Activated CD8-positive, alpha-beta memory T cell treated with anti-CD3 and anti-CD28 coated beads for 4 hours (primary cell): ENCODE measurements at places on chromosomes 2 and 18.

GRCh38 chr2:189870381-189871085 lies 86.3 kb downstream of the PMS1 start:
- DNase-seq: no peak

DNA sequence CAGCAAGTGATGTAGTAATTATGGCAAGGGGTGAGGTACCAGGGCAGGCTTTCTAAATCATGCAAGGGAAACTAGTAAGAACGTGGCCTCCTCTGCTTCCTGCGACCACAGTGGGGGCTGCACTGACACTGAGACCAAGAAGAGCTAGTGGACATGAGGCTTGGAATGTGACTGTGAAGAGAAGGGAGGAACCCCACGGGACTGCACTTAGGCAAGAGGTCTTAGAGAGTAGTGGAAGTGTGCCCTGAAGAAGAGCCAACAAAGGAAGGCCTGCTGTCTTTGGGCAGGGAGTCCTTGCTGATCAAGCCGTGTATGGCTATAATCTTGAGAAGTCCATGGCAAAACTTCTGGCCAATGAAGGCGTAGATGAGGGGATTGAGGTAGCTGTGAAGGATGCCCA lies 8.9 kb upstream of the RUFY4 start:
- DNase-seq: no peak

- DNase-seq: no peak
Observed at GRCh38 chr2:214293593-214293992, 117.3 kb upstream of the VWC2L start.

- no peak for DNase-seq
Observed at GRCh38 chr2:134934150-134934549, 15.5 kb downstream of the CCNT2 start.

DNA sequence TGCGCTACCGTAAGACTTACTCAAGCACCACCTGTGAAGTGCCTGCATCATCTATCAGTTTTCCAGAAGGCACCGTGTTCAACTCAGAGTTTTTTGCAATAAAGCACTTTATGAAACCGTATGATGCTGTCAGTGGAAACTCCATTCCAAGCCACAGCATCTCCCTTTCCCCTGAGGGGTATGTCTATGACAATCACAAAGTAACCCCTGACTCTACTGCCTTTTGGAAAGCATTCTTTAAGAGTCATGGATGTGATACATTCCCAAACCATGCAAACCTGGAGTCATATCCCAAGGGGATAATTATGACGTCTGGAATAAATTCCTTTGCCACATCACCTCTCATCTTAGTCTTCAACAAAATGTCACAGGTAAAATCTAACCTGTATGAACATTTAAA lies 39.2 kb downstream of the UNC50 start:
- no peak for DNase-seq

GRCh38 chr2:204331180-204331579 lies 214.1 kb upstream of the PARD3B start:
- no peak for DNase-seq

DNA sequence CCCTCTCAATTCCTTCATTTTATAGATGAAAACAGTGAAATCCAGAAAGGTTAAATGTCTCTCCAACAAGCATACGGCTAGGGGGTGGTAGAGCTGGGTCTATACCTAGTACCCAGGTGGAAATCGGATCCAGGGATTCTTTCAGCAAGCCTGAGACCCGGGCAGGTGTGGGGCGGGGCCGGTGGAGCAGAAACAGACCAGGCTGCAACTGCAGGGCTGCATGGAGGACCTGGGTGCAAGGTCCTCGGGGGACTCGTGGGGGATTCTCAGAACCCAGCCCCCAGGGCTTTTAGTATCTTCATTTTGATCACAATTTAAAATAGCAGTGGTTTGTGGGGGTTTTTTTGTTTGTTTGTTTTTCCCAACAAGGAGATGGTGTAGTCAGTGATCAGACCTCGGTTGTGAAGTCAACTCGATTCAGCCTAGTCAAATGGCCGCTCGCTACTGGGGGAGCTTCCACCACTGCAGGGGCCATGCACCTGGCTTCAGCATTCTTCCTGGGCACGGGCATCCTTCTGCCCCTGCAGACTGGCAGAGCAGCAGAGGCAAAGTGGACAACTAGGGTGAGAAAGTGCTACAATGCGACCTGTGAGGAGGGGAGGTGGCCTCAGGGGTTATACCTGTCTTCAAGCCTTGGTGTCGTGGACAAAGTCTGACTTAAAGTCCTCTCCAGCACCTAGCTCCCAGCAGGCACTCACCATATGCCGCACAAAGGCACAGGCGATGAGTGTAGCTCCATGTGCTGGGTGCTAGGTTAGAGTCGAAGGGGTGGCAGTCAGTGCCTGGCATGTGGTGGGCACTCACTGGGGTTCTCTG lies 46.3 kb downstream of the GORASP2 start:
- no peak for DNase-seq

GRCh38 chr2:2226326-2226725 lies 104.7 kb downstream of the MYT1L start:
- DNase-seq: no peak

DNA sequence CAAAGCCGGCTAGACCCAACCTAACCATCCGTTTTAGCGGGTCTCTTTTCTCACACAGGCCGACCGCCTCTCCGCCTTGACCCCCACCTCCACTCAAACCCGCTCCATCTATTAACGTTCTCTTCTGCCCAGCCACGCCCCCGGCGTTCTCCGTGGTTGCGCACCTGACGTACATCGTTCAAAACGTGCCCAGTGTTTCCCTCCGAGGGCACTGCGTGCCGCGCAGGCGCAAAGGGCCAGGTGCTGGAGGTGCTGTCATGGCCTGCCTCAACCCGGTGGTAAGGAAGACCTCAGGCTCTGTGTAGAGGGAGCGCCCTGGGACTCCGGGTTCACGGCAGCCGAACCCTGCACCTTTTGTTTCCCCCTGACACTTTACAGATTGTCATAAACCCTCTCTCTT lies at the start of gene GTF2A1L:
Gene GTF2A1L, plus strand, starts transcription at position 239 of the 400 bp plus-strand sequence. Its CDS starts 19 bp downstream, at position 258.
- DNase-seq: no peak

- DNase-seq: no peak
Observed at GRCh38 chr18:13619505-13620205, 106.7 kb downstream of the FAM210A start.

- DNase-seq: no peak
Observed at GRCh38 chr18:46407486-46408166, 249.4 kb downstream of the LOXHD1 start.

- DNase-seq: no peak
Observed at GRCh38 chr2:196166876-196167275, 4.5 kb downstream of the STK17B start.

DNA sequence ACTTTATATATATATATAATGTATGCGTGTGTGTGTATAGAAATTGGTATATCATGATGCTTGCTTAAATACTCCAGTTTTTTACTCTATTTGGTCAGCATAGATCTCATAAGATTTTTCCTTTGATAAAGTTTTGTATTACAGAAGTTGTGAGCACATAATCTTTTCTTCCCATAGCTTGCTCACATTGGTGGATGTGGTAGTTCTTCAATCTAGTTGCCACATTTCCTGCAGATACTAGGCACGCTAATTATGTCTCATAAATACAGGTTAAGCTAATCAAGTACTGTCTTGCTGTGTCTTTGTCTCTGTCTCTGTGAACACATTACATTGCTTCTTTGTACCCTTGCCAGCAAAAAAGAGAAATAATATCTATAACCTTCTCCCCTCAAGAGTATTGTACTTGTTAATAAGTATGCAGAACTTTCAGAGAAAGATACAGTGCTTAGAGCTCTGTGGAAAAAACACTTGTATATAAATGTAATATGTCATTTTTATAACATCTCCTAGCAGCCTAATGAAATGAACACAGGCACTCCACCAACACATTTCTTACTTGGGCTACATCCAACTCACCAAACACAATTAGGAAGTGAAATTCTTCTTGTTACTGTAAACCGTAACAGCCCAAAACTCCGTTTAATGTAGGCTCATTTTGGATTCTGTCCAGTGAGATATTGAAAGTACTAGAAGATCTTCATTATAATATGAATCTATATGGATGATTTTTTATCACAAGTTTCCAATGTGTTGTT lies 306.7 kb upstream of the SLC8A1 start:
- DNase-seq: no peak

GRCh38 chr2:98464772-98465310 lies 20.2 kb downstream of the INPP4A start:
- no peak for DNase-seq

DNA sequence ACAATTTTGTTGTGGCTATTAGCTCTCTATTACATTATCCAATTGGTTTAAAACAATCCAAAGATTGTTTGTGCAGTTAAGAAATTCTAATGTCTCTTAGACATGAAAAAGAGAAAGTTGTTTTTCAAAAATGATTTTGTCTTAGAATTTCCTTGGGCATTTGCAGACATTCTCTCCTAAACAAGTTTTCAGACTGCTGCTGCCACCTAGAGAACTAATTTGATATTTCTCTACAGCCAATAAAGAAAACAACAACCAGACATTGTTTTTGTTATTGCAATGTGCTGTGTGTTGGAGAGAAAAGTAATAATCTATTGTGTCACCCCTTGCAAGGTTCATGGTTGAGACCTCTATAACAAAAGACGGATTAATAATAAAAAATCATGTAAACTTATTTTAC lies 119.0 kb upstream of the SYT4 start:
- no peak for DNase-seq

- DNase-seq: peak; percentile 35
Observed at GRCh38 chr2:172427990-172428831, 825 bp downstream of the ITGA6 start.

- DNase-seq: no peak
Observed at GRCh38 chr2:215636816-215637215, 200.9 kb upstream of the FN1 start.

- no peak for DNase-seq
Observed at GRCh38 chr2:65778137-65778536, 345.7 kb upstream of the SPRED2 start.
